ENCODE measurements at places on chromosomes 1 and 21. TPM values are rescaled to one million over a fixed set of nuclear protein-coding genes. Genes with fewer than 3 reads are reported as not detected.
A peak's percentile ranks its signal among the peaks of the same experiment; 100 is the strongest.

DNA sequence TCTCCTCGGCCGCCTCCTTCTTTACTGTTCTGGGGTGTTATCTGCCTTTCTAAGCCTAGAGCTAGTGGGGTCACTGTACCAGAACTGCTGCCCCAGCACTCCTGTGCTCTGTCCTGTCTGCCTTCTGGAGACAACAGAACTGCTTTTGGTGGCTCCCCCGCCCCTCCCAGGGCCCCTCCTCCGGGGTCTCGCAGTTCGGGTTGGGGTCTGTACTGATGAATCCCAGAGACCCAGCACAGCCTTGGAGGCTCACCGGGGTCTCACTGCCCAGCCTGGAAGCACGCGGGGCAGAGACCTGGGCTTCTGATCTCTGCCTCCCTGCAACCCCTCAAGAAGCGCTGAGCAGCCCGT, 3.2 kb upstream of the PLEKHA6 start:
- no peak for DNase-seq

- no peak for DNase-seq
These were observed 214.7 kb upstream of the PTGFR start for GRCh38 chr1:78275906-78276685.

GRCh38 chr1:222522105-222522915, 25.6 kb downstream of the HHIPL2 start:
- no peak for DNase-seq

DNA sequence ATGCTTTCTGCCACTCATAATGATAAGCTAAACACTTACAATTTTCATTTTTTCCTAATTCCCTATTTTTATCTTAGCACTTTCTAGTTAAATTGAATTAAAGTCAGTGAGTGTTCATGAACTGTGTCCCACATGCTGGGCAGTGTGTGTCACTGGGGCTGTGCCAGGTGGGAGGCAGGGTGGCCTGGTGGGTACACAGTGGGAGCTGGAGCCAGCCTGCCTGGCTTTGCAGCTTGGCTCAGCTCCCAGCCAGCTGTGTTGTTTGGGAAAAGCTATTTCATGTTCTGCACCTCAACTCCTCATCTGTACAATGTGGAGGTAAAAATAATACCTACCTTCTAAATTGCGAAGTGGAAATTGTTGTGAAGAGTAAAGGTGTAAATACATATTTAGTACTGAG, 238.4 kb downstream of the PLA2G4A start:
- no peak for DNase-seq

DNA sequence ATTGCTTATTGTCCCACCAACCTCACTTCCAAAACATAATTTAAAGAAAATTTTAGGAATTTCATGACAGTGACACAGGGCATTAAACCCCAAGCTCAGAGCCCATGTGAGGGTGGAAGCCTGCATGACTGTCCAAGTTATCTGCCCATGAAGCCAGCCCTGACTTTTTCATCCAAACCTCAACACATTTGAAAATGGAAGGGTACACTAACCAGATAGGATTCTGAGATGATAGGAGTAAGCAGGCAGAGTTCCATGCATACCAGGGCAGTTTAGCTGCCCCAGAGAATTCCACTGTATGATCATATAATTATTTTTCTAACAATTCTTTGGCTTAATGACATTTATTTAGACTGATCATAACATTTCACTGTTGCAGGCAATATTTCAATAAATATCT, 986.0 kb downstream of the TTLL7 start:
- no peak for DNase-seq

DNA sequence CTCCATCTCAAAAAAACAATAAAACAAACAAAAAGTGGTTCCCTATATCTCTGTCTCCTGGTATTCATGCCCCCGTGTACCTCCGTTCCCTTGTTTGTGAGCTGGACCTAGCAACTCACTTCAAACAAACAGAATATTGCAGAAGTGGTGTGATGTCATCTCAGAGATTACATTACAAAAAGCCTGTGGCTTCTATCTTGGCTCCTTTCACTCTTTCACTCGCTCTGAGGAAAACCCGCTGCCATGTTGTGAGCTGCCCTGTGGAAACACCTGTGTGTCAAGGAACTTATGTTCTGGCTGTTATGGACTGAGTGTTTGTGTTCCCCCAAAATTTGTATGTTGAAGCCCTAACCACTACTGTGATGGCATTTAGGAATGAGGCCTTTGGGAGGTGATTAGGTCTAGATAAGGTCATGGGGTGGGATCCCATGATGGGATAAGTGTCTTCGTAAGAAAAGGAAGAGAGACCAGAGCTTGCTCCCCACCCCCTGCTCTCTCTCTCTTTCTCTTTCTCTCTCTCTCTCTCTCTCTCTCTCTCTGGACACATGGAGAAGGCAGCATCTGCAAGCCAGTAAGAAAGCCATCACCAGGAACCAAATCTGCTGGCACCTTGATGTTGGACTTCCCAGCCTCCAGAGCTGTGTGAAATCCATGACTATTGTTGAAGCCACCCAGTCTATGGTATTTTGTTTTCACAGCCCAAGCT, 7.4 kb upstream of the HYI start:
- DNase-seq: no peak

DNA sequence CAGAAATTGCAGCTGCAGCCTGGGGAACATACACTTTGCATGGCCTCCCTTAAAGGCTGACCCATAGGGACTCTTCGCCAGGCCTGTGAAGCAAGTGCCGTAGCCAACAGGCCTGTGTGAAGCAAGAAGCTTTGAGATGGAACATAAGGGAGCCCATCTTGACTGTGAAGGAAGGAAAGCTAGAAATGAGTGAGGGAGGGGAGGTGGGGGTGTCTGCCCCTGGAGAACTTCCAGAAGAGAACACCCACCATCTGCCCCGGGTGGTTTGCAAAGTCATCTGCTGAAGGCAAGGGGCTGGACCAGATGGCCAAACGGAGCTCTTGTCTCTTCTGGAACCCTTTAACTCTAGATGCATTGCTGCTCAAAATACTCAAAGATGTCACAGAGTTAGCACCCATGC, 103.3 kb upstream of the GRIK3 start:
- no peak for DNase-seq

DNA sequence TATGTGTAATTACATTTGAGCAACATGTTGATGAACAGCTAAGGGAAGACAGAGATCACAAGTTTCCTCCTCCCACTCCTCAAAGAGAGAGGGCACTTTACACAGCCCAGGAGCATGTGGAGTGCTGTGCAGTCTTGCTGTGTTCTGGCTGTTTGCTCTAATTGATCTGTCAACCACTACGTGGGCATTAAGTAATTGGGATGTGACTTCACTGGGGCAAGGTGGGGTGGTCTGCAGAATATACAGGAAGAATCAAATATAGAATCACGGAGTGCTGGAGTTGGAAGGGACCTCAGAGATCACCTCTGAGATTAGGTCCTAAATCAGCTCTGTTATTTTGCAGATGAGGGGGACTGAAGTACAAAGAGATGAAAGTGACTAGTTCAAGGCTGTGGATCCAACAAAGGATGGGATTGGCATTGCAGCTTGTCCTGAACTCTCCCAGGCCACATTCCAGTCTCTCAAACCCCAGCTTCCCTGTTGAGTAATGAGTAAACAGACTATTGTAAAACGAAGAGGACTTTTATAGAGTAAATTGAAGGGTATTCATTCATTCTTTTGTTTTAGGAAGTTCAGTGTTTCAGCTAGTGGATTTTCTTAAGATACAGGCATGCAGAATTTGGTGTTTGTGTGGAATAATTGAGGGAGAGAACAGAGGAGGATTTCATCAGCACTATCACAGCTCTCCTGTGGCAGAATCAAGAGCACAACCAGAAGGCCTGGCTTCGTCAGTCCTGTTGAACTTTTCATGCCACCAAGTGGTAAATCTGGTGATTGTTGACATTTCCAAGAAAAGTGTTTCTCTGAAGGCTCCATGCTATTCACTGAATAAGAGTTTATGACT, 22.4 kb downstream of the NOS1AP start:
- DNase-seq: no peak

DNA sequence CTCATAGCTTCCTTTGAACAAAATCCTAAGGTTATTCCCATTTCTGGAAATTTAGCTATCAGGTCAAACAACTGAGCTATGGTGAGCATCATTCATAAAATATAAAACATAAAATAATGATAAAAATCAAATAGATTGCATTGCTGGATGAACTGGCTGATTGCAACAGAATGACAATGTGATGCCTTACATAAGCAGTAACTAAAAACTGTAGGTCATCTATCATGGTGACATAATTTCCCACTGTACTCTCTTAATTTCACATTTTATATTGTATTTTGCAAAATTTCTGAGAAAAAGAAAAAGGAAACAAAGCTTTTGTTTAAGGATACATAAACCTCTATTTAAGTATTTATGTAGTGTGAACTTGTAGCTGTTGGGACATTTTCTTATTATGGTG, 4.6 kb downstream of the PTGER3 start:
- DNase-seq: no peak

GRCh38 chr1:115755456-115756370, 12.8 kb downstream of the CASQ2 start:
- no peak for DNase-seq

GRCh38 chr21:23394458-23394857, 2212.8 kb downstream of the MRPL39 start:
- no peak for DNase-seq

DNA sequence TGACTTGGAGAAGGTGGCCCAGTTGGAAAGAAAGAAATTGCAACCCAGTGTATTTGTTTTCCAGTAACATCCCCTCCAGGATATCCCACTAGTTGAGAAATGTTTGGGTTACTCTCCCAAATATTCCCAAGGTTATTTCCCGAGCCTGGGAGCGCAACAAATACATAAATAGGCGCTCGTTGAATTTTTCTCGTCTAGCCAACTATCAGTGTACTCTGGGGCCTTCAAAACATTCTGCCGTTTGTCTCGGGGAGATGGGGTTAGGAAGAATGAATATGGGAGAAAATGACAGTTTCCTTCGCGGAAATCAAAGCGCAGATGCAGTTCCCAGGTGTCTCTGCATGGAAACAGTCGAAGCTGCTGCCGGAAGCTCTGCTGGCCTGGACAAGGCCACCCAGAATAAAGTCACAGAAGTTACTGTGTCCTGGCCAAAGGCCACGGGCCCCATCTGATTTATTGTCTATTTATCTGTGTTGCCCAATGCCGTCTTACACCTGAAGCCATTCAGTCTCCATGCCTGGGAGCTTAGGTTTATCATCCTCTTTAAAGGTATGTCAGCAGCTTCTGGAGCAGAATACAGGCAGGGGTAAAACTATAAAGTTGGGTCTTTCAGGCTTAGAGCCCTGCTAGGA, 1.0 kb downstream of the C1orf115 start:
- DNase-seq: peak; percentile 84

DNA sequence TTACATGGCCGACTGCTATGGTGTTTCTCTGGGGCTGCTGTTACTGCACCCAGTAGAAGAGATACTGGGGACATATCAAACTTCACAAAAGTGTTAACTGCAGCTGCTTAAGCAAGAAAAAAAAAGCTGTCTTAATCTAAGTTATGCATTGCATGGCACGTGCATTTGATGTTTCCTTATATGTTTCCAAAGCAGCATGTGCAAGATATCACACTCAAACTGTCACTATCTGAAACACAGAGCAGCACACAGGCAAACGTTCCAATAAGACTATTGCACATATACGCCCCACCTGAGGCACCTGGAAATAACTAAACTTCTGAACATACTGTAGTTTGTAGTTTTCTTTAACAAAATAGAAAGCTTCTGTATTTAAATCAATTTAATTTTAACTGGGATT, 671.4 kb upstream of the ADGRL2 start:
- no peak for DNase-seq

GRCh38 chr1:119600561-119600960, 47.5 kb downstream of the ZNF697 start:
- DNase-seq: peak; percentile 60

DNA sequence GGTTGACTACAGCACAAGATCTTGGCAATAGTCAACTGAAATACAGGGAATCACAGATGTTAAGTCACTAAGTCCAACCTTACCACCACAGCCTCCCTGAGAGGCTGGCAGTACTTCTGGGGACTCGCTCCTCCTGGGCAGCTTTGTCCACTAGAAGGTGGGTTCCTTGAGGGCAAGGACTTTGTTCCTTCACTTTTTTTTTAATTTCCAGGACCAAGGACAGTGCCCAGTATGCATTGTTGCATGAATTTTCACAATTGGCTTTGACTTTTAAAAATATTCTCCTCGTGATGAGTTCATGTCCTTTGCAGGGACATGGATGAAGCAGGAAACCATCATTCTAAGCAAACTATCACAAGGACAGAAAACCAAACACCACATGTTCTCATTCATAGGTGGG, 96.7 kb upstream of the IGSF21 start:
- DNase-seq: no peak

DNA sequence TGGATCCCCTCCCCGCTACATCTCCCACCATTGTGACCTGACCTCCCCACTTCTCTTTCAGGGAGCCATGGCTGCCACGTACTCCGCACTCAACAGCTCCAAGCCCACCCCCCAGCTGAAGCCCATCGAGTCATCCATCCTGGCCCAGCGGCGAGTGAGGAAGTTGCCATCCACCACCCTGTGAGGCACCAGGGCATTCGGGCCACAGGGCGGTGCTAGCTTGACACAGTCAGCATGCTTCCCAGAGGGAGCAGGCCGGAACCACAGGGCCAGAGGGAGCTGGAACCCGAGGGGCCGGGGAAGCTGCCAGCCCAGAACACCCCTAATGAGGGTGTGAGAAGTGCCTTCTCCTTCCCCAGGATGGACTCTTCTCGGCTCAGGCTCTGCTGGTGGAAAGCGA, 44.5 kb downstream of the RPS6KA1 start:
- DNase-seq: no peak

- no peak for DNase-seq
These were observed 335.0 kb upstream of the GREM2 start for GRCh38 chr1:240946926-240947325.

The NPHS2 gene
- polyA plus RNA-seq: not detected

The CNR2 gene
- 0.06 TPM for polyA plus RNA-seq

The MYOC gene
- polyA plus RNA-seq: 0.60 TPM

The TGFBR3 gene
- polyA plus RNA-seq: 13.7 TPM

The PCP4 gene
- 20.5 TPM for polyA plus RNA-seq

The JTB gene
- 120 TPM for polyA plus RNA-seq

The IVL gene
- polyA plus RNA-seq: not detected

The PAX7 gene
- 0.06 TPM for polyA plus RNA-seq

The BNIPL gene
- polyA plus RNA-seq: 1.3 TPM
